ENCODE measurements at places on chromosomes 11 and 22.

GRCh38 chr11:122022646-122023045 is 93.4 kb downstream of the BLID start:
- DNase-seq, result no peak

DNA sequence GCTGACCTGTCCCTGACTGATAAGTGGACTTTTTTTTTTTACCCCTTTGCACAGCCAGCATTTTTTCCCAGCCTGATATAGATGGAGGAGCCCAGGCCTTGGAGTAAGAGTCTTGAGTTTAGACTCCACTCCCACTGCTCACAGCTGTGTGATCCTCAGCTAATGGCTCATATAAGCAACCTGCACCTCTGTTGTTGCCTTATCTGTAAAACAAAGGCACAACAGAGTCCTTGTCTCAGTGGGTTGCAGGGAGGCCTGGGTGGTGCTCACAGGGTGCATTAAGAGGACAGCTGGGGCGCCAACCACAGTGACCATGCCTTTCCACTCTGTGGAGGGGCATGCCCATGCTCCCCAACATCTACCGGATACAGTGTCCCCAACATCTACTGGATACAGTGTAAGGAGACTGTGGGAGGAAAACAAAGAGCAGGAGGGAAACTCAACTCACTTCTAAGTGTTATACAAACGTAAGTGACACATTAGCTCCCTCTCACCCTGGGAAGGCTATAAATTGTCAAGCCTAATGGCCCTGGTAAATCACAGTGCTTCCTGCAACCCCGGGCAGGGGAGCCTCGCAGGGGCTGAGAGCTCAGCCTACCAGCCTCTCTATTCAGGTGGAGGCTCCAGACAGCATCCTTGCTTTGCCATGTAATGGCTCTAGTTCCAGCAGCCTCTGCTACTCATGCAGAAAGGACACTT is 109.5 kb downstream of the TENM4 start:
- DNase-seq, result no peak

GRCh38 chr11:102252339-102252891 is 64.9 kb upstream of the BIRC3 start:
- DNase-seq, result no peak

DNA sequence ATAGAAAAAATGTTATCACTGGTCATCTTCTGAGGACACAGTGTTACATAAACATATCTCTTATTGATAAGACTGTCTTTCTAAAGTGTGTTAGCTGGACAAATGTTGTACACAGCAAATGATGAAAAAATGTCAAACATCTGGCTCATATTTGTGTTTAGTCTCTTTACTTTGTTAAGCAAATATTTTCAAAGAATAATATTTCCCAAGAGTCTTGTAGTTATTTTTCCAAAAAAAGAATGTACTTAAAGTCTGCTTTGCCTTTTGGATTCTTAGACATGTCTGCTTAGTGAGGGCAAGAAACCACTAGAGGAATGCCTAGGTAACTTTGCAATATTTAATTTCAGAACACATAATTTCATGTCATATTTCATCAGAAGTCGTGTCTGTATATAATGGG is 23.9 kb upstream of the CCDC179 start:
- DNase-seq, result no peak

DNA sequence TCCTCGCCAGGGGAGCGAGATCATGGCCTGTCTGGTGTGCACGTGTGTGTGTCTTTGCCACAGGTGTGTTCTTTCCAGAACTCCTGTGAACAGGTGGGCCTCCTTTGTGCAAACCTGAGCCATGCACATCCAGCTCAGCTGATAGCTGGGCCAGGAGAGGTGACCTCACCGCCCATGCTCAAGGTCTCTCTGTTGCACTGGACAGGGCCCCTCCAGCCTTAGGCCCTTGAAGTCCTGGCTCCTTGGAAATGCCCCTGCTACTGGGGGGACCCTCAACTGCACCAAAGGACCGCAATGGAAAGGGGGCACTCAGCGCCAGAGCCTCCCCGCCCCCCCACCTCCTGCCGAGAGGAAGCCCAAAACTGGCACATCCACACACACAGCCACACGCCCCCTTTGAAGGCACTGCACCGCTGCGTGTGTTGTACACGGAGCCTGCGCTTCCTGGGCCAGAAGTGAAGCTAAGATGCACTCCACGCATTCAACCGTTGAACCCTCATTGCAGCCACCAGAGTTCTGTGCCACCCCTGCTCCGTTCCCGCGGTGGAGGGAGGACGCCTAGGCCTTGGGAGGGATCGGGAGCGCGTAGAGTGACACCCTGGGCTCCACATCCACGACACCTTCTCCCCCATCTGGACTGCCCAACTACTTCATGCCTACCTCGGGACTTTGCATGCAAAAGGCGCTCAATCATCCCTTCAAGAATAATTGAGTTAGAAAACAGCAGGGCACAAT is 16.4 kb upstream of the IL2RB start:
- no peak for DNase-seq

Measured in stimulated activated CD4-positive, alpha-beta T cell treated with anti-CD3 and anti-CD28 coated beads, TNF-alpha, amount 100 ng/mL, for 24 hours (primary cell).